ENCODE measurements at places on chromosomes 12 and 14.

DNA sequence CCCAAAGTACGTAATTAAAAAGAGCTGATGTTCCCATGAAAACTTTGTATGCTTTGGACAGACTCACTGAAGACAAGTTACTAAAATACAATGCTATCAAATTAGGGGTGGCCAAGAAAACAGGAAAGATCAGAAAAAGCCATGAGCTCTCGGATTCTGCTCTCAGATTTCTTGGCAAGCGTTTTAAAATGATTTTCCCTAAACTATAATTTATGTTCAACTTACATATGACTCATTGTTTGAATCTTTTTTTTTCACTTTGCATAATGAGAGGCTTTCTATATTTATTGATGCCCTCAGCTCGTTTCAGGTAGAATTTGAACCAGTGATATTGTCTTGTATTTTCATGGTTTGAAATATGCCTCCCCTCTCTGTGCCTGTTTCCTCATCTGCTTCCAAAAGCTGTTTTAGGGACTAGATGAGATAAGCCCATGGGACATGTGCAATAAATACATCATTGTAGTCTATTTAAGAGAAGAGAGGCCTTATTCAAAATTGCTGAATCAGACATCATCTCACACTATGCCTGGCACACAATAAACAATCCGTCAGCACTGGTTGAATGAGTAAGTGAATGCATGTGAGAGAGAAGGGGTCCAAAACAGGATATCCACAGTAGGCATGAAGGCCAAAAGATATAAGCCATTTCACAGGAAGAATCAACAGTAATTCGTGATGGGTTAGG is 4.7 kb upstream of the IPO8 start:
- DNase-seq = no peak

- DNase-seq = no peak
Measured at GRCh38 chr12:112705037-112705632, 86.4 kb upstream of the RPH3A start.

DNA sequence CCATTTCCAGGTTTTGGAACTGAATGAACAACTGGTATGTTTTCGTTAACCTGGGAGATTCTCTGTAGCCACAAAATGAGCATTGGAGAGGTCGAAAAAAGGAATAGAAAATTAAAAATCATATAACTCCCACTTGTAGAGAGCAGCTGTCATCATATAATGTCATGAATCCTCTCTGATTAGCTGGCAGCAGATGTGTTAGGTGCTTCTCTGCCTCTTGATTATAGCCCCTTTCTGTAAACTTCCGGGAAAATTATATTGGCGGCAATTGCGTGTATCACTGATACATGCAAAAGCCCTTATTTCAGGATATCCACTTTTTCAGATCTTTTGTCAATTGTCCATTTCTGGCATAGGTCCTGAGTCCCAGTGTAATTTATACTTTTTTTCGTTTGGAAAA is 31.7 kb downstream of the FGD4 start:
- no peak for DNase-seq

DNA sequence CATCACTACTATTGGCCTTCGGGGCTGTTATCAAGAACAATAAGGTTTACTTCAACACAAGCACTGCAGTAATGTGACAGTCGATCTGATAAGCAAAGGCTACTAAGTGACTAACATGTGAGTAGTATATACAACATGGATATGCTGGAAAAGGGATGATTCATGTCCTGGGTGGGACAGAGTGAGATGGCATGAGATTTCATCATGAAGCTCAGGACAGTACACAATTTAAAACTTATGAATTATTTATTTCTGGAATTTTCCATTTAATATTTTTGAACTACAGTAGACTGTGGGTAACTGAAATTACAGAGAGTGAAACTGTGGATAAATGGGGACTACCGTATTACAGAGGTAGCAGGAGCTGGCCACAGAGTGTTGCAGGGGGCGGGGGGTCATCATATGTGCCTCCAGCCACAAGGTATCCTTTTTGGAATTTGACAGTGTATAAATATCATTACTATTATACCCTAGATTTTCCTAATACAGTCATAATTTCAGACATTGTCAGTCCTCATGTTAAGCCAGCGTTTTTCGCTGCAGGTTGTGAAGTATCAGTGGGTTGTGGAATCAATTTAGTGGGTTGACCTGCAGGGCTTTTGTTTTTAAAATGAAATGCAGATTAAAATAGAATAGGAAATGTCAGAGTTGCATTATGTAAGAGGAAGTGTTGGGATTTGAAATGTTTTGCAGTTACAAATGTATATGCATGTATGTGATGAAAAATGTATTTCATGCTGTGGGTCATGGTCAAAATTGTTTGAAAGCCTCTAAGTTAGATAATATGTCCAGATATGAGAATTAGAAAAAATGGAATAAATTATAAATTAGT is 148.0 kb upstream of the NUDT4 start:
- DNase-seq = no peak

DNA sequence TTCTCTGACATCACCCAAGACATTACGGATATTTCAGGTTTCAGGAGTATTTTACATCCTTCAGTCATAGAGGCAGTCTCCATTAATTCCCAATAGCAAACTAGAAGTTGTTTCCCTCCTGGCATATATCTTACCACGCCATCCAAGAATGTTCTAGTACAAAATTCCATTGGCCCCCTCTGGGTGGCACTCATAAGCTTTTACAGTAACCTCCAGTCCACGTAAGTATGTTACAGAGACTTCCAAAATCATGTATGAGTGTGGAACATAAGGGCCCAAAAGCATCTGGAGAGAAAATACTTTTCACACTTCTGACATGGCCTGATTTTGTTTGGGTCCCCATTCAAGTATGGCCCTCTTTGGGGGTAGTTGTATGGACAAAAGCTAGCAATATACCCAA is 58.1 kb upstream of the DHRS4 start:
- no peak for DNase-seq

DNA sequence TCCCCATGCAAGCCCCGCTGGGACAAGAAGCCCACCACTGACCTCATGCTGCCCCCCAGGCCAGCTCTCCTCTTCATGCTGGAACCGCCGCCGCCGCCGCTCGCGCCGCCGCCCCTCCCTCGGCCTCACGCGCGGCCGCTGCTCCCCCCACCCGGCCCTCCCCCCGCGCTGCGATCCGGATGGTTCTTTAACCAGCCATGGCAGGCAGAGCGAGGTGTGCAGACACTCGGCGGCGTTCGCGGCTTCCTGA is at the start of gene DCAF5:
Gene DCAF5, minus strand, starts transcription at position 218 of the 250 bp plus-strand sequence. Its CDS starts 141 bp downstream, at position 77.
- peak; percentile 83 for DNase-seq

DNA sequence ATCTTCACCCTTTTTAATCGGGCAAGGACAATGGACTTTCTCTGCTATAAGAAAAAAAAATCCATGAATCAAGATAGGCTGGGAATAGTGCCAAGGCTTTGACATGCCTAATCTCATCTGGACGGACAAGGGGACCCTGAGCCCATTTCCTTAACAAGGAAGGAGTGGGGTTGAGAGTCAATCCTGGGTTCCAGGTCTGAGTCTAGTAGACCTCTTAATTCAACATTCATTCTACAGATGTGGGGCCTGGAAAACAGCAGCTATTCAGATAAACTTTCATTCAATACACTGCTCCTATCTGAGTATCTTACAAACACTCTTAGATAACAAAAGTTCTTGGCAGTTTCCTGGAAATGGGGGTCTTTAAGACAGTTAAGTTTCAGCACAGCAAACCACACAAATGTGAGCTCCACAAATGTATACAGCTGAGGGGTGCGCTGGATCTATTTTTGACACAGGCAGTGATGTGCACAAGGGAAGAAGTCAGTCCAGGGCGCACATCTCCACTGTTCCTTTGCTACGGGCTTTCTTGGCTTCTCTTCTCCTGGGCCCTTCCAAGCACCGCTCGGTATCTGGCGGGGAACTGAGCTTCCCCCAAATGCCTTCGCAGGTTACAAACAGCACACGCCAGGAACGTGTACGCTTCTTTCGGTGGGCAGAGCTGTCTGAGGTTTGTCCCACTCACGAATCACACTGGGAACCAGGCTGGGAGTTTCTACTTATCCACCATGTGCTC is 82.2 kb upstream of the GPR68 start:
- DNase-seq = no peak

- no peak for DNase-seq
Measured at GRCh38 chr12:66726556-66726955, 47.7 kb upstream of the GRIP1 start.

DNA sequence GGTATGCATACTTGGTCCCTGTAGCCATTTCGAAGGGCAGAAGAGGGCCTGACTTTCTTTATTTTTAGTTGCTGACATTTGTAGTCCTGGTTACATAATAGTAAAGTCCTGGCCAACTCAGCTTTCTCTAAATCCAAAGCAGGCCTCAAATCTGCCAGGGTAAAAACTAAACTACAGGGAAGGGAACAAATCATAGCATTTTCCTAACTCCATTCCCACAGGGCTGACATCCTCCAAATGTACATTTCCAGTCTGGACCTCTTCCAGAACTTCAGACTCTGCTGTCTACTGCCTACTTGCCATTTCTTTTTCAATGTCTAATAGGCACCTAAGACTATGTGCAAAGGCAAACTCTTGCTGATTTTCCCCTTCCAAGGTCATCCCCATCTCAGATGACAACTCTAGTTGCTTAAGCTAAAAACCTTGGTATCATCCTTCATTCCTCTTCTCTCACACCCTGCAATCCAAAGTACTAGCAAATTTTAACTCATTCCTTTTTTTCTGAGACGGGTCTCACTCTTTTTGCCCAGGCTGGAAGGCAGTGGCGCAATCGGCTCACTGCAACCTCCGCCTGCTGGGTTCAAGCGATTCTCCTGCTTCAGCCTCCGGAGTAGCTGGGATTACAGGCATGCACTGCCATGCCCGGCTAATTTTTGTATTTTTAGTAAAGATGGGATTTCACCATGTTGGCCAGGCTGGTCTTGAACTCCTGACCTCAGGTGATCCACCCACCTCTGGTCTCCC is 2.0 kb downstream of the DDIT3 start:
- no peak for DNase-seq

GRCh38 chr14:49999146-49999761 is 106.4 kb downstream of the ARF6 start:
- DNase-seq = no peak

DNA sequence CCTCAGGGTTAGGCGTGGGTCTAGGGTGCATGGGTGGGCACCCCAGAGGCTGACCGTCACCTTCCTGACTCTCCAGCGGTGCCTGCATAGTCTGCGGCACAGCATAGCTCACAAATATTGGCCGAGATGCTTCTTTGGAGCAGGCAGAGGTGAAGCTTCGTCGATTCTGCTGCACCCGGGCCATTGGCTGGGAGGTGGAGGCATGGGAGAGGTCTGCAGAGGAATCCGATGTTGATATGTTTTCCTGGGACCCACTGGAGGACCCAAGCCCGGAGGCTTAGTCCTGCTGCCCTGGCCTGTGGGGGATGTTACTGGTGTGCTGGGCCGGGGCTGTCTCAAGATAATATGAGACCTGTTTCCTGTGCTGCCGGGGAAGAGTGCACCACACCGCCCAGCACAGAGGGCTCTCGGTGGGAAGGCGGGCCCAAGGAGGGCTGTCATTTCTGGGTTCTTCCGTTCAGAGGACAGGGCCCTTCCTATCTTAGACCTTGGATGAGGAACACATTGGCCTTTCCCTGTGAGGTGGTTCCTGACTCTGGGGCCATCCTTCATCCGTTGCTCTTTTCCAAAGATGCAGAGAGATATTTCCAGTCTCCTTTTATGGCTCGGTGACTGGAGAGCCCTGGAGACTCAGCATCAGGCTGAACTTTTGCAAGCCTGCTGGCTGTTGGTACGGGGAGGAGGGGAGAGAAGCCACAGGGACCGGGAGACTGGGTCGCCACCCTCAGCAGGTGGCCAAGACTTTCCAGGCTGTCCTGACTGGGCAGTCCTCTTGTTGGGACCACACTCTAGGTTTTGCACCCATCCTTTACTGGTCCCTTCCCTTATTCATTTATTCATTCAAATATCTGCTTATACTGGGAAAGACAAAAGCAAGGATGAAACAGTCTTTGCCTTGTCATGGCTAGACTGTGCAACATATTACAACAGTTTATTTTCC is 143.5 kb downstream of the TSPAN9 start:
- no peak for DNase-seq

DNA sequence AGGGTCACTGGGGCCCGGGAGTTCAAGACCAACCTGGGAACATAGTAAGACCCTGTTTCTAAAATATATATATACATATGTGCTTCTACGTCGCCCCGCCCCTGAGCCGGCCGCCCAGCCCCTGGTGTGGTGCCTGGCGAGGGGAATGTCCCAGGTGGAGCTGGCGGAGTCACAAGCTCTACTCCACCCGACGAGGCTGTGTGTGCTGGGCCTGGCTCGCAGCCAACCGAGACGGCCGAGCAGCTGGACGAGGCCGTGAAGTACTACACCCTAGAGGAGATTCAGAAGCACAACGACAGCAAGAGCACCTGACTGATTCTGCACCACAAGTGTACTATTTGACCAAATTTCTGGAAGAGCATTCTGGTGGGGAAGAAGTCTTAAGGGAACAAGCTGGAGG is 22.1 kb upstream of the ITPK1 start:
- no peak for DNase-seq

DNA sequence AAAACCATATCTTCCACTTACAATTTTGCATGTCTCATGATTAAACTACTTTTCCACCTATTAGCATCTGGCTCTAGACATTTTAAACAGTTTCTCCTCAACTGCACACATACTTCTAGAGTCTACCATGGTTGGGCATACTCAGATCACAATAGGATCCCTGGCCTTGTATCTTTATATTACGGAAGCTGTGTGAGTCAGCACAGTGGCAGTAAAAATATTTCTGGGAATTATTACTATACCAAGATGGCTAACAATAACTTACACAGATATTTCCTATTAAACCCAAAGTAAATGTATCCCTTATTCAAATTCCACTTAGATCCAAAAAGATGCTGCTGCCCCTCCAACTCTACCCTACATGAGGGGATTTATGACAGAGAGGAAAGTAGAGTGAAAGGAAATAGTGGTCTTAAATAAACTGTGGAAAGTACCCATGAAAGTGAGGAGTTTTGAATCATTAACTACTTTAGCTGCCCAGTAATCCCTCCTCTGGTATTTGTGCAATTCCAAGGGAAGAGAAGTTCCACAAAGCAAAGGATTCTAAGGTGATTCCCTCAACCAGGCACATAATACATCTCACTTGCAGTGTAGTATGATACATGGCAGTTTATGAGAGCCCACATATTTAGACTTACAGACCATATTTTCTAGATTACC is 14.0 kb upstream of the CPSF6 start:
- no peak for DNase-seq

DNA sequence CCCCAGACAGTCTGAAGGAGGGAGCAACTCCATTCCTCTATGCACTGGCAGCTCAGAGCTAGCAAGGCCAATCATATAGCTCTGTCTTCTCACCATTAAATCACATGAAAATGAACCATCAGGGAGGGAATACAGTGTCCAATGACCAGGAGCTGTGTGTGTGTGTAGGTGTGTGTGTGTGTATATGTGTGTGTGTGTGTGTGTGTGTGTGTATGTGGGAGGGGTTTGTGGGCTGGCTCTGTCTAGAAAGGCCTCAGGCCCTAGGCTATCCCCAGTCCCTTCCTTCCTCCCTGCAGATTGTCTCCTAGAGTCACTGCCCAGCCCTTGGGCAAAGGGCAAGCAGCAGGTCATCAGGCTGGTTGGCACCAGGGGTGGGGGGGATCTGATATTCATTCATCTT is 5.7 kb upstream of the SUSD6 start:
- DNase-seq = no peak

- no peak for DNase-seq
Measured at GRCh38 chr12:62130834-62131552, 129.2 kb upstream of the USP15 start.

Data from NCI-H1930 (cell line).